Upper lobe of left lung (tissue), 6 donors: ENCODE measurements at places on chromosomes 4 and X. TPM values are rescaled to one million over a fixed set of nuclear protein-coding genes. Genes with fewer than 3 reads are reported as not detected.

The TKTL1 gene
- 1.2 TPM for total RNA-seq

The MAGEA6 gene
- not detected for total RNA-seq

The MAGEA9B gene
- not detected for total RNA-seq

The ZC4H2 gene
- total RNA-seq = 9.0 TPM

The SMR3B gene
- not detected for total RNA-seq

The ZFYVE28 gene
- 10.8 TPM for total RNA-seq

DNA sequence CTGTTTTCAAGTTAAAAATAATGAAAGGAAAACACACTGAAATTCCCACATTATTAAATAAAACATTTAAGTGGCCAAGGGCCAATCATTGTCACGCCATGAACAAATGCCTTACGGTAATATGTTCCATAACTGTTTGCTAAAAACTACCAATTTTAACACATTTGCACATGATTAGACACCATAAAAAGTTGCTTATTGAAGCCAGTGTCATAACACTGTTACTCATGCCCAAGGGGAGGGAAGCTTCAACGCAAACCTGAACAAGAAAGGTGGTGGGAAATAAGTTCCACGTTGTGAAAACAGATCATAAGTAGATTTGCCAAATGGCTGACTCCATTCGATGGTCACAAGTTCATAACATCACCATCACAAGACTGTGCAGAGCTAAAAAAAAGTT, 739.3 kb upstream of the FAM241A start:
- DNase-seq = no peak

DNA sequence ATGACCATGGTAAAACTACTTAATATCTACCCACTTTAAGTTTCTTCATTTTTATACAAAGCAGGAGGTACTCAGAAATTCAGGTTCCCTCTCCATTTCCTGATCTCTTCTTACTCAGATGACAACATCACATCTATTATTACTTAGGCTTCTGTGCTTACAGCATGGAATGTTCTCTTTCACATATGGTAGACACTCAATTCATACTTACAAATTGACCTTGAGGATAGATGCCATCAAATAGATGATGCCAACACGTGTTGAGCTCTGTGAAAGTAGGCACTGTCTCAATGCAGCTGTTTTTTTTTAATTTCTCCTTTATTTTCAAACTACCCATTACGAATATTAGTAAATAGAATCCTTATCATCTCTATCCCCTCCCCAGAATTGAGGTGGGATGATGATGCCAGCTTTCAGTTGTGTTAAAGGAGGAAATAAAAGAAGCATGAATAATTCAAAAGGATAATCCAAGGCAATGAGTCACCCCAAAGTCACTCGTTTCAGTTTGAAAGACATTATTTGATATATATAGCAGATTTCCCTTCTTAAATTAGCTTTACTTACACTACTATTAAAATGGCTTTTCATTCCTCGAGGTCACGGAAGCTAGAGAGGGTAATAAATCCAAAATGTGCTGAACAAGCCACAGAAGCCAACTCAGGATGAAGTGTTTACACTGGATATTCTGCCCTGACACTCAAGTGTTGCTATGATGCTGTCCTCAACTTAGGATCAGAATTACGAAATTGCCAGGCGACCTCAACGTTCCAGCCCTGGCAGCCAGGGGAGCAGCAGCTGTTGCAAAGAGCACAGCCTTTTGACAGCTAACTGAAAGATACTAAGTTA, 124.2 kb upstream of the EOLA2 start:
- DNase-seq = no peak

DNA sequence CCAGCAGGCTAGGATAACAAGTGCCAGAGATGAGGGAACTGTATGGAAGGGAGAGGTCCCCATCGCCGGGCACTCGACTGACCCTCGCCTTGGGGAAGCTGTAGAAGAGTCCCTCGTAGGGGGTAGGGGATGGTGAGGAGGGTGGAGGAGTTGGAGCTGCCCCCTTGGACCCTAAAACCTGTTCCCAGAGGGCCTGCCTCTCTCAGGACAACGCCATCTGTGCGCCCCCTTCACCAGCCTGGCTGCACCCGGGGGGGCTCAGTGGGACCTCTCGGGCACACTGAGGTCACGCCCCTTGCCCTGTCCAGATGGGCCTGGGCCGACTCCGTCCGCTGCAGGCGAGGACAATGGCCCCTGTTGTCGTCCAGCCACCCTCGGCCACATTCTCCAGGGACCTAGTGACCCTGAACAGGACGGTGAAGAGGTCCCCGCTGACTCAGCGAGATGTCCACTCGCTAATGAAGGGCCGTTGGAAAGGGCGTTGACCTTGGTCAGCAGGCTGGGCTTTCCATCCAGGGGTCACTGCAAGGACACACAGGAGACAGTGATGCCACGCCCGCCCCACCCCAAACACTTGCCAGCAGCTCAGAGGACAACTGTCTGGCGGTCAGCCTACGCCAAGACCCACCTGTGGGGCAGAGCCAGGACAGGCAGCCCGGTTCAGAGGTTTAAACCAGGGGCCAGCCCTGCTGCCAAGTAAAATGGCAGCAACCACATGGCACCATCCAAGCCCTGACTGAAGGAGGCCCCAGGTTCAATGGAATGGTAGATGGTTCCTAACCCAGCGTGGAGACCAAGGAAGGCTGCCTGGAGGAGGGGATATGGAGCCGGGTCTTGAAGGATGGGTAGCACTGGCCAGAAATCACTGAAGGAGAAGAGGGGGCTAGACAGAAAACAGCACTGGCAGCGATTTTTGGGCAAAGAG, 51.2 kb downstream of the HMX1 start:
- DNase-seq = peak; percentile 53

DNA sequence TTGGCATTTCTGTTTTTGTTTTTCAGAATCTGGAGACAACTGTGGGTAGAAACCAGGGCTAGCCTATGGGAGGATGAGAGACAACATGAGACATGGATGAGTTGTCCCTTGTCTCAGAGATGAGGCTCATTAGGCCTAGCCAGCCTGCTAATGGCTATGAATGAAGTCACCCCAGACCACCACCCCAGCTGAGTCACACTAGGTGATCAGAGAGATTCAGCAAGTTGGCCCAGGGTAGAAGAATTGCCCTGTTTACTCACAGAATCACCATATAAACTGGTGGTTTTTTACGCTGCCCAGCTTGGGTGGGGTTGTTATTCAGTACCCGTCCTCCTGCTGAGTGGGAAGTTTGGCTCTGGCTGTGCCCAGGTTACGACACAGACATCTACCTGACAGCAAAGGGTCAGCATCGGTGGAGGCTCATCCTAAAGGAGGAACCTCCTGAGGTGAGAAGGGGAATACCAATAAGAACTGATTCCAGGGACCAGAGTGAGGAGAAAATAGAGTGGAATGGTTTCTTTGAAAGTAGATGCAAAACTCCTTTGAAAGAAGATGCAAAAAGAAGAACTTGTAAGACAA, 17.2 kb upstream of the ARSJ start:
- DNase-seq = no peak

- no peak for DNase-seq
Measured at GRCh38 chr4:167339781-167340180, 105.5 kb upstream of the SPOCK3 start.

- DNase-seq = no peak
Measured at GRCh38 chrX:146186540-146186939, 368.9 kb downstream of the SLITRK2 start.

GRCh38 chrX:11543249-11543648, 122.5 kb downstream of the ARHGAP6 start:
- no peak for DNase-seq

GRCh38 chr4:93342738-93343137, 485.8 kb upstream of the ATOH1 start:
- no peak for DNase-seq
